ENCODE measurements at places on chromosomes 2 and 18.

DNA sequence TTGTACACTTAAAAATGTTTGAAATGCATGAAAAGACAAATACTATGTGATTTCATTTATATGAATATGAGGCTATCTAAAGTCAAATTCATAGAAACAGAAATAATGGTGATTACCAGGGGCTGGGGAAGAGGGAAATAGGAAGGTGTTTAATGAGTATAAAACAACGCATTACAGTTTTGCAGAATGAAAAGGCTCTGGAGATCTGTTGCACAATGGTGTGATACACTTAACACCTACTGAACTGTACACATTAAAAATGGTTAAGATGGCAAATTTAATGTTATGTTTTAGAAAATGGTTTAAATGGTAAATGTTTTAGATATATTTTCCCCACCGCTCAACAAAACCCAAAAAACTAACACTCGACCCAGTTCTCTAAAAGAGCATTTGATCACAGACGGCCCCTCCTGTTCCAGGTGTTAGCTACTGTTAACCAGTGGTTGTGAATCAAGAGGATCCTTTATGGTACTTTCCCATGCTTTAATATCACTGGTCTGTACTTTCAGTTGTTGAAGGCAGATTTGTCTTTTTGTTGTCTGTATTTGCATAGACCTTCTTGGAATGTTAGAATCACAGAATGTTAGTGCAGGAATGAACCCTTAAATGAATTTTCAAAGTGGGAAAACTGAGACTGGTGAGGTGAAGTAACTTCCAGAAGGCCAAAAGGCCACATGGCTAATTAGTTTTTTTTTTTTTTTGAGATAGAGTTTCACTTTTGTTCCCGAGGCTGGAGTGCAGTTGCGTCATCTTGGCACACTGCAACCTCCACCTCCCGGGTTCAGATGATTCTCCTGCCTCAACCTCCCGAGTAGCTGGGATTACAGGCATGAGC, 10.2 kb downstream of the RAB10 start:
- peak; percentile 29 for DNase-seq

GRCh38 chr18:30987467-30988241, 54.9 kb downstream of the DSC3 start:
- peak; percentile 5 for DNase-seq

- DNase-seq = peak; percentile 7
Measured at GRCh38 chr2:59236723-59237122, 995.6 kb upstream of the FANCL start.

GRCh38 chr2:222076973-222077690, 221.7 kb downstream of the PAX3 start:
- DNase-seq = peak; percentile 1

DNA sequence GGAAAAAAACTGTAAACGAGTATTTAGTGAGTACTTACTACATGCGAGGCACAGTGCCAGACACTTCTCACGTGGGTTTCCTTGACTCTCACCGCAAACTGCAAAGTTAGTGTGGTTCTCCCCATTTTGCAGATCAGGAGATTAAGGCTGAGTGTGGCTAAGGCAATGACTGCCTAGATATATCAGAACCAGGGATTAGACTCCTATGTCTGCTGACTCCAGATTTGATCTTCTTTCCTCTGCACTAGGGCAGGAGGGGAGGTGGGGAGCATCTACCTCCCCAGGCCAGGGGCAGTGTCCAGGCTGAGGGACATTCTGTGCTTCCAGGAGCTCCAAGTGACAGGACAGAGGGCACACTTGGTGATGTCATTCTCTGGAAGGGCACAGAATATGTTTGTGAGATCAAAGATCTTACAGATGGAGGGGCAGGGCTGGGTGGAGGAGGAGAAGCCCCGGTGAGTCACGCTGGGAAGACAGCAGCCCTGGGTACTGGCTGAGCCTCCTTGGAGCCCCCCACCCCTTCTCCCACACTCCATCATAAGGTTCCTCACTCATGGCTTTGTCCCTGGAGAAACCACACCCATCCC, 92.4 kb downstream of the RHOB start:
- peak; percentile 62 for DNase-seq
